Left kidney (tissue), 8 donors: ENCODE measurements at places on chromosomes 7 and 10. TPM values are rescaled to one million over a fixed set of nuclear protein-coding genes. Genes with fewer than 3 reads are reported as not detected.

The ZNF425 gene
- 8.6 TPM for polyA plus RNA-seq

- peak; percentile 85 for DNase-seq
These were observed 86.0 kb downstream of the FANK1 start for GRCh38 chr10:125982260-125982948.

The CPA5 gene
- not detected for polyA plus RNA-seq

The ACSM6 gene
- 0.86 TPM for polyA plus RNA-seq

The FAM180A gene
- not detected for polyA plus RNA-seq
